Sciatic nerve (tissue), 2 donors: ENCODE measurements at places on chromosomes 11 and 22. TPM values are rescaled to one million over a fixed set of nuclear protein-coding genes. Genes with fewer than 3 reads are reported as not detected.

PARVB gene
- 38.2 TPM for total RNA-seq

DNA sequence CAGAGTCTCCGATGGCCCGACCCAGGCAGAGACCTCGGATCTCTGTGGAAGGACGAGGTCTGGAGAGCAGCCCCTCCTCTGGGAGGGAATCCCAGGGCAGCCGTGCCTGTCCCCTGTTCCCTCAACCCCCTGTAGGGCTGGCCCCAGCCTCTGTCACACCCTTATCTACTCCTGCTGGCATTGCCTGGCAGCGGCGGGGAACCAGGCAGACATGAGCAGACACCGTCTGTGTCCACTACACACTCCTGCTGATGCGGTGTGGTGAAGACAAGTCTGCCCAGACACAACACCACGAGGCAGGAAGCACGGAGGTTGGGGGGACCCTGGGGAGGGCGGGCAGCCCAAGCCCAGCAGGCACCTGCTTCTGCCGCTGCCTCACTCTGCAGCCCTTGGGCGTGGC, 52.5 kb upstream of the A4GALT start:
- no peak for DNase-seq

DNA sequence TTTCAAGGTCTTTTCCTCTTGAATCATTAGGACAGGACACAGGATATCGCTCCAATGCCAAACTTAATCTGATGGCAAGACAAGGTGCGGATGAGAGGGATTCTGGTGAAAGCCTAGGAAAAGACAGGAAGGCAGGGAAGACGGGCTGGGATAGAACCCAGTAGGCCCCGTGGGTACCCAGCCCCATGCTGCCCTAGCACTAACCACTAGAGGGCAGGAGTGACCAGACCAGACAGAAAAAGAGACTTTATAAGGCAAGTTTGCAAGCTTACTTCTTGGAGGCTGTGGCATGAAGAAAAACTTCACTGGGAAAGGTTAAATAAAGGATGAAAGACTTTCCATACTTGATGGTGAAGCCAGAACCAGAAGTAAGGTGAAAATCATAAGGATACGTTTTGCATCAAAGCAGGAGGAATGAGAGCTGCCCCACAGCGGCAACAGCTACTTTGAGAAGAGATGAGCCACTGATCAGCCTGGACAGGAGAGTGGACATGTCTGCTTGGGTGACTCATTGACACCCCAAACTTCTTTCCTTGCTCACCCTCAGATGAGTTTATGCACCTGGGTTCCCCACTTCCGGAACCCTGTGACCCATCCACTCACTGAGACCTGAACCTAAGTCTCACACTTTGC, 39.8 kb downstream of the SYN3 start:
- peak; percentile 71 for DNase-seq

DNA sequence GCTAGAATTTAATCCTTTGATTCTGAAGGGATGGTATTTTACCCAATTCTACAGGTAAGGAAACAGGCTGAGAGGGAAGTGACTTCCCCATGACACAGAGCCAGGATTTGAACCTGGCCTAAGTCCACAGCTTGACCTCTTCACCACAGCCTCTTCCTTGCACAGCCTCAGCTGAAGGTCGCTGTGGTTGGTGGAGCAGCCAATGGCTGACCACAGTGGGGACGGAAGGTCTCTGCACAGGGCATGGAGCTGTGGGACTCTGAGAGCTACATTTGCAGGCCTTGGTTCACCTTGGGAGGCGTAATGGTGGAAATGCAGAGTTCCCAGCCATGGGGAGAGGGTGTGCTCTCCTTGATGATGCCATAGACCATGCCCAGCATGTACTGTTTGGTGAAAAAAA, 295.0 kb downstream of the DDX10 start:
- DNase-seq, result no peak

DNA sequence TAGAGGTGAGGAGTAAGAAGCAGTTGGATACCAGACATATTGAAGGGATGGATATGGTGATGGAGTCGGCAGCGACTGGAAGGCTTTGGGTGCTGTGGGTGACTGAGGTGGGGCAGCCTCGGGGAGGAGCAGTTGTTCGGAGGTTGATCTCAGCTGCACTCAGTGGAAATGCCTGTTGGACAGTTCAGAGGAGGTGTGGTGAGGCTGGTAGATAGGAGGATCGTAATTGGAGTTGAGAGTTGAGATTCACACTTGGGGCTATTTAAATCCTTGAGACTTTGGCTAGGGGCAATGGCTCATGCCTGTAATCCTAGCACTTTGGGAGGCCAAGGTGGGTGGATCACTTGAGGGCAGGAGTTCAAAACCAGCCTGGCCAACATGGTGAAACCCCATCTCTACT, 6.9 kb downstream of the OTUB1 start:
- no peak for DNase-seq

DNA sequence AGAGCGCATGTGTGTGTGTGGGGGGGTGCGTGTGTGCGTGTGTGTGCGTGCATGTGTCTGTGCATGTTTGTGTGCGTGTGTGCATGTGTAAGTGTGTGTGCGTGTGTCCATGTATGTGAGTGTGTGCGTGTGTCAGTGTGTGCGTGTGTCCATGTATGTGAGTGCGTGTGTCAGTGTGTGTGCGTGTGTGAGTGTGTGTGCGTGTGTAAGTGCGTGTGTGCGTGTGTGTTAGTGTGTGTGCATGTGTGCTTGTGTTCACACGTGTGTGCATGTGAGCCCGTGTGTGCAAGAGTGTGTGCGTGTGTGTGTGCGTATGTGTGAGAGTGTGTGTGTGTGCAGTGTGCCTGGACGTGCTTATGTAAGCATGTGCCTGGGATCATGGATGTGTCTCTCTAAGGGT, 14.7 kb upstream of the APOL6 start:
- peak; percentile 14 for DNase-seq

DNA sequence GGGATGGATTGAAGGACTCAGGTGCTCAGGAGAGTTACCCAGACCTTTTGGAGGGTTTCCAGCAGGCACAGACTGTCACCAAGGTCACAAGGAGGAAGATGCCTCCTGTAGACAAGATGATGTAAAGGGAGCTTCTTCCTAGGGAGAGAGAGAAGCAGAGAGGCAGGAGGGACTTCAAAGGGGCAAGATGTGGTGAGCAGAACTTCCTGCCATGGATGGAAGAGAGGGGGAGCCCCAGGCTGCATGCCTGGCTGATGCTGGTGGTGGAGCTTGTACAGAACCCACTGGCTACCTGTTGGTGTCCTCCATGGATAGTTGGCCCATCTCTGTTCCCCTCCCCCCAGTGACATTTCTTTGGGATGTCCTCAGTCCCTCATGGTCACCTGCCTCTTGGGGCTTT, 4.2 kb downstream of the HEPN1 start:
- DNase-seq, result no peak

GRCh38 chr11:16013649-16014275, 342.6 kb downstream of the SOX6 start:
- DNase-seq, result no peak

GRCh38 chr11:114192841-114193389, 103.3 kb upstream of the NNMT start:
- no peak for DNase-seq

- no peak for DNase-seq
Observed at GRCh38 chr11:101439488-101439887, 144.3 kb downstream of the TRPC6 start.

GRCh38 chr22:40410272-40410671, 39.9 kb downstream of the SGSM3 start:
- peak; percentile 53 for DNase-seq

DNA sequence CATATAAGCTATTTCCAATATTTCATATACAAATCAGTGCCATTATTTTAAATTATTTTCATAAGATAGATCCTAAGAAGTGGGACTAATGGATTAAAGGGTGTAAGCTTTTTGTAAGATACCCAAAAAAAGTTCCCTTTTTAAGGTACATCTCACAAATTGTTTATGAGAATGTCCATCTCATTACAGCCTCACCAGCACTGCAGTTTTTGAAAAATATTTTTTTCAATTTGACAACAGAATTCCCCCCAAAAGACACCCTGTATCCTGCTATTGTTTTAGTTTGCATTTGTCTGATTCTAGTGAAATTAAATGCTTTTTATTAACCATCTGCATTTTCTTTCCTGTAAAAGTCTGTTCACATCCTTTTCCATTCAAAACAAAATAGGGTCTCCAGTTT, 69.0 kb downstream of the TIMP3 start:
- DNase-seq, result no peak
